ENCODE measurements at places on chromosomes 5 and 9. TPM values are rescaled to one million over a fixed set of nuclear protein-coding genes. Genes with fewer than 3 reads are reported as not detected.
A peak's percentile ranks its signal among the peaks of the same experiment; 100 is the strongest.

GRCh38 chr5:117652036-117652957, 1077.7 kb upstream of the SEMA6A start:
- DNase-seq: peak; percentile 8

GRCh38 chr5:75460532-75460931, 50.9 kb downstream of the CERT1 start:
- DNase-seq: no peak

DNA sequence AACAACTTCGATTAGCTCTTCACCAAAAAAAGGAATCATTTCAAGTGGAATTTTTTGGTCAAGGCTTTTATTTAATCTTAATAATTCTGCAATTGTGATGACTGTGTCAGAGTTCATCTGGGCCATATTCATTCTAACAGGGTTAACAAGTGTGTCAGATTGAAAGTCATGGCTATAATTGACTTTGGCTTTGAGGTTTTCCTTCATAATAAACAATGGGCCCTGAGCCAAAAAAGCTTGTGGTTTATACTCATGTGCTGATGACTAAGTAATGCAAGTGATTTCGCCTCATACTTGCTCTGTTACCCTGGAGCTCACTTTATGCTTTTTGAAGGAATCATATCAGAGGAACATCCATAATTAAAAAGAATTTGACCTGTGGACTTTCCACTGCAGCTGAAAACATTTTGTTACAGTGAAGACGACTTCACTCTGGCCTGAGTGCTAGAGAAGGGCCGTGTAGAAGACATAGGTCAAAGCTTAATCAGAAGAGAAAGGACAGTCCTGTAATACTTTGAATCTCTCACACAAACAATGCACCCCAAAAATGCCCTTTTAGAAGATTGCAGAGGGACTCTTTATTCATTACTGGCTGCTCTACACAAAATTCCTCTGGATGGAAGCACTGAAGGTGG, 101.7 kb downstream of the GDNF start:
- DNase-seq: no peak

DNA sequence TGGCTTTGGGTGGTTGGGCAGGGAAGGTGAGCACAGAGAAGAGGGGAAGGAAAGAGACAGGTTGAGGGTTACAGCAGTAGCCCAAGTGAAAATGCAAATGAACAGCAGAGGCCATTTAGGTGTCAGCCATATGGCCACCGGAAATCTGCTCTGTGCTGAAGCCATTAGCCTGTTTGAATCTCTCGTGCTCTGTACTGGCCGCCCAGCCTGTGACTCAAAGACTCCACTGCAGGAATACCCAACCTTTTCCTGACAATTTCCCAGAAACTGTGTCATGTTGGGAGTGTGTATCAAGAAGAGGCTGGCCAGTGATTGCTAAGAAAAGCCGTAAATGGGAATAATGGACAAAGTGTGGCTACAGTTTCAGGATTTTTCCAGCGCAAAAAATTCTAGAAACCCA, 35.9 kb upstream of the RAI14 start:
- DNase-seq: no peak

- no peak for DNase-seq
Observed at GRCh38 chr9:134933076-134933659, 15.5 kb upstream of the FCN1 start.

- DNase-seq: no peak
Observed at GRCh38 chr5:127567026-127567768, 49.8 kb downstream of the PRRC1 start.

- DNase-seq: no peak
Observed at GRCh38 chr9:122191584-122191983, 31.9 kb downstream of the MORN5 start.

GRCh38 chr9:82457891-82458290, 469.3 kb downstream of the SPATA31D1 start:
- no peak for DNase-seq

DNA sequence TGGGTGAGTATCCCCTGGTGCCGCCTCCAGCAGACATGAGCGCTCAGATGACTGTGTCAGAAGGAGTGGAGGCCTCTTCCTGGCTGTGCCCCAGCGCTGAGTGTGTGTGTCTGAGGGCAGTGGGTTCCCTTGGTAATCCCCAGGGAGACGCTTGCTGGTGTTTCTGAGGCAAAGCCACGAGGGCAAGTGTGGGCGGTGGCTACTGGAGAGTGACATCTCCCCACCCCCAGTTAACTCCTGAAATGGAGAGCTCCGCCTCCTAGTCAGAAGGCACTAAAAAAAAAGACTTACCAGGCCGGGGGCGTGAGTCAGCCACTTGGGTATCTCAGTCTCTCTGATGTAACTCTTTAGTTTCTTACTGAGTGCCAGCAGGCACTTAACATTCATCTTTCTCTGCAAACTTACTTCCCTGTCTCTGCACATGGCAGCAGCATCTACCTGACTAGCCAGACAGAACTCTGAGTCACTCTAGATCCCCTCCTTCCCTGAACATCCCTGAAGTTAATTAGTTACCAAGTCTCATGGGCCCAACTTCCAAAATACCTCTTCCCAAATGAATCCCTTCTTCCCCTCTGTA, 19.3 kb downstream of the ORM2 start:
- DNase-seq: no peak

GRCh38 chr9:99778308-99778707, 43.4 kb upstream of the NR4A3 start:
- DNase-seq: no peak

- no peak for DNase-seq
Observed at GRCh38 chr9:72983512-72984225, 30.8 kb upstream of the ALDH1A1 start.

GRCh38 chr5:2898661-2899060, 147.2 kb upstream of the IRX2 start:
- no peak for DNase-seq

GRCh38 chr9:13608451-13608850, 329.0 kb upstream of the MPDZ start:
- DNase-seq: no peak

DNA sequence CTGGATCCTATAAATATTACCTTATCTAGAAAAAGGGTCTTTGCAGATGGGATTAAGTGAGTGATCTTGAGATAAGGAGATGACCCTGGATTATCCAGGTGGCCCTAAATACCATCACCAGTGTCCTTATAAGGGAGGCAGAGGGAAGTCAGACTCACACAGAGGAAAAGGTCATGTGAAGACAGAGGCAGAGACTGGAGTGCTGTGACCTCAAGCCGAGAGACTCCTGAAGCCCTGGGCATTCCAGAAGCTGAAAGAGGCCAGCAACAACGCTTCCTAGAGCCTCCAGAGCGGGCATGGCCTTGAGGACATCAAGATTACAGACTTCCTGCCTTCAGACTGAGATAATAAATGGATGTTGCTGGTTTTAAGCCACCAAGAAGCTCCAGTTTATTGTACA, 118.8 kb downstream of the ATPSCKMT start:
- no peak for DNase-seq

DNA sequence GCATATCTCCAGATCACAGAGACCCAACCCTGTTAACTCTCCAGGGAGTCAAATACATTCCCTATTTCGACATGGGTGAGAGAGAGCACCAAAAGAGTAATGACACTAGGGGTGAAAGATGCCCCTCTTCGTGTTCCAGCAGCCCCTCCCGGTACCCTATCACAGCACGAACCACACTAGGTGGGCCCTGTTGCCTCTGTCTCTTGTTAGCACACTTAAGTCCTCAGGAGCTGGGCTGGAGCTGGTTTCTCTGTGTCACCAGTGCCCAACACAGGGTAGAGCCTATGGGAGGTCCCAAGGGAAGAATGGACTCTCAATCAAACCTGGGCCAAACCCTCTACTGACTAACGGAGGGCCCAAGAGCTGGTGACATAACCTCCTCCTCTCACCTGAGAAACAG, 1.2 kb downstream of the CDK20 start:
- DNase-seq: no peak

GRCh38 chr9:130522233-130522808, 57.1 kb upstream of the FUBP3 start:
- DNase-seq: no peak

- DNase-seq: no peak
Observed at GRCh38 chr9:120289098-120289497, 290.9 kb downstream of the CDK5RAP2 start.

DNA sequence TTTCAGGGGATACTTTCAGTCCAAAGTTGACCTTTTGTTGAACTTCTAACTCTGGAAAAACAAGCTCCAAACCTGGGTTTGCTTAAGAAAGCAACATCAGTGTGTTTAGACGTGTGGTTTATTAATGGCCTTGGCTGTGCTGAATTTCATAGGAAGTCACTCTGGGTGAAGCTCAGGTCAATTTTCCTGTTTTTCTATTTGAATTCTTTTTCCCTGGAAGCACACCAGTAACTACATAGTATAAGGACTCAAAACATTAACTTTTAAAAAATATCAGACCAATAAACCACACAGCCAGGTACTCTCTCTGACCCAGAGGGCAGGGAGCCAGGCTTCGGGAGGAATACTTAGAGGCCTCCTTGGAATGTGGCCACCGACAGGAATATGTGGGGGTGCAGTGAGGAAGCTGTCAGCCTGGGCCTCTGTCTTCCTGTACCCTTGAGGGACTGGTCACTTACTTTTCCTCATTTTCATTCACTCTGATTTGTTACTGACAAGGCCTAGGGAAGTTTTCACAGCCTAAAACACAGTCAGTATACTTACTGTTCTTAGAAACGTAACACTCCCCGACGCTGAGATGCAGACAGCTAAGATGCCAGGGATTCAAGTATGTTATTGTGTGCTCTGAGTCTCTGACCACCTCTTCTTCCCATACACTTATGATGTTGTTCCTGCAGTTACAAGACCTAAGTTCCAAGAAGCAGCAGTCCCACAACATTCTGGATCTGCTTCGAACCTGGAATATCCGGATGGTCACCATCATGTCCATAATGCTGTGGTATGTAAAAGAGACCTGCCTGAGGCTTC, 18.9 kb downstream of the SLC22A5 start:
- no peak for DNase-seq

SH3PXD2B gene
- total RNA-seq: 50.7 TPM

CTXN3 gene
- total RNA-seq: not detected

REEP2 gene
- total RNA-seq: 0.52 TPM

EMB gene
- 46.9 TPM for total RNA-seq

EDIL3 gene
- total RNA-seq: 20.6 TPM

C7 gene
- 376 TPM for total RNA-seq

APBA1 gene
- 2.4 TPM for total RNA-seq

BARHL1 gene
- not detected for total RNA-seq

ADAMTS6 gene
- total RNA-seq: 6.3 TPM

PCDHB5 gene
- 2.5 TPM for total RNA-seq

UQCRQ gene
- total RNA-seq: 386 TPM
